ENCODE measurements at places on chromosomes 2 and 18. TPM values are rescaled to one million over a fixed set of nuclear protein-coding genes. Genes with fewer than 3 reads are reported as not detected.
A peak's percentile ranks its signal among the peaks of the same experiment; 100 is the strongest.

Gene MARCO
- 22.2 TPM for total RNA-seq

GRCh38 chr18:38453880-38454279 is 888.3 kb upstream of the CELF4 start:
- H3K4me1 ChIP-seq: no peaks in the 10 kb centered on the region
- no peak for DNase-seq
- H3K27ac ChIP-seq: no peak overlapping the region
- H3K4me3 ChIP-seq: no peak overlapping the region

Gene LRRTM4
- 2.7 TPM for total RNA-seq

Gene PTPN4
- 39.0 TPM for total RNA-seq

Gene SLC25A12
- 24.1 TPM for total RNA-seq

DNA sequence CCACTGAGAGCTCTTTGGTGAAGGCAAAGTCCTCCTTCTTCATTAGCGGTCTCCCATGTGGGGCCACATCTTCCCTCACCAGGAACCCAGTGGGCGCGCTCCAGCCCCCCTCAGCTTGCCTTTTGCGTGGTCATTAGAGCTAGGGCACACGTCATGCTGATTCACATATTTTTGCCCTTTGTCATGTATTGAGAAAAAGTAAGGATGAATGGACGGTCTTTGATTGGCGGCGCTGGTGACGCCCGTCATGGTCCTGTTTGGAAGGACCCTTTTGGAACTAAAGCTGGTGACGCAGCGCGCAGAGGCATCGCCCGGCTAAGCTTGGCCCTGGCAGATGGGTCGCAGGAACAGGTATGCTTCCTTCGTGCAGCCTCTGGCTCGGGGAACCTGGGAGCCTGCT is 3.1 kb downstream of the SLC14A1 start:
- H3K36me3 ChIP-seq: no peaks in the 10 kb centered on the region
- DNase-seq: no peak
- H3K27me3 ChIP-seq: no peaks in the 10 kb centered on the region
- H3K4me1 ChIP-seq: peaks cover 6% of the 10 kb centered on the region
- H3K4me3 ChIP-seq: no peak overlapping the region

DNA sequence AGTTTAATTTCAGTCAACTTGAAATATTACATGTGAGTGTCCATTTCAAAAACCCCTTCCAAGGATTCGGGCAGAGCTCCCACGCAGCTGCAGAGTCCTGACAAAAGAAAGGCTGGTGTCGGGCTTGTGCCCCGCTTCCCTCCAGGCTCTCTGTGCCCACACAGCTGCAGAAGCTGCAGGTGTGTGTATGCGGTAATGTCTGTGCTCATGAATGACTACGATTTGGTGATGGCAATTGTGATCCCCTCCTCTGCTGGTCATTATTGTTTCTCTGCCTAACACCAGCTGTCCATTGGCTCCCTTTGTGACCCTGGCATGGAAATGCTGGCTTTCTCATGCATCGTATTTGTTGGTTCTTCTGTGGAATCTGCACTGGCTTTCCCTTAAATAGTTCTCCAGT is 224.8 kb downstream of the NUP35 start:
- no peak overlapping the region for H3K27ac ChIP-seq

Gene CNTNAP5
- total RNA-seq: not detected

DNA sequence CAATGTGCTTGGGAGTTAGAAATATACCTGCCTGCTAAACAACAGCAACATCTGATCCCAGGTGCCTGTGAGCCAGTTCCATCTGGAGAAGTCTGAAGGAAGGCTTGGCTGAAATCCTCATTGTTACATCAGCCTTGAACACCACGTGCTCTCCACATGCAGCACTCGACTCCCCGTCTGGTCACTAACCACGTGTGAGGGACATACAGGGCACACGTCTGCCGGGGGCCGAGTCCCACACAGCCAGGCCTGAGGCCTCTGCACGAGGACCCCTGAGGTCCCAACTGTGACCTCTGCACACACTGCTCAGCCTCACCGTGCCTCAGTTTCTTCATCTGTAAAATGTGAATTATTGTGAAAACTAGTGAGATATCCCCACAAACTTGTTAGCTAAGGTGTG is 236.5 kb upstream of the SALL3 start:
- H3K4me3 ChIP-seq: no peak overlapping the region
- H3K4me1 ChIP-seq: no peaks in the 10 kb centered on the region

Gene SERPINB10
- total RNA-seq: not detected

Gene TOGARAM2
- 0.65 TPM for total RNA-seq

DNA sequence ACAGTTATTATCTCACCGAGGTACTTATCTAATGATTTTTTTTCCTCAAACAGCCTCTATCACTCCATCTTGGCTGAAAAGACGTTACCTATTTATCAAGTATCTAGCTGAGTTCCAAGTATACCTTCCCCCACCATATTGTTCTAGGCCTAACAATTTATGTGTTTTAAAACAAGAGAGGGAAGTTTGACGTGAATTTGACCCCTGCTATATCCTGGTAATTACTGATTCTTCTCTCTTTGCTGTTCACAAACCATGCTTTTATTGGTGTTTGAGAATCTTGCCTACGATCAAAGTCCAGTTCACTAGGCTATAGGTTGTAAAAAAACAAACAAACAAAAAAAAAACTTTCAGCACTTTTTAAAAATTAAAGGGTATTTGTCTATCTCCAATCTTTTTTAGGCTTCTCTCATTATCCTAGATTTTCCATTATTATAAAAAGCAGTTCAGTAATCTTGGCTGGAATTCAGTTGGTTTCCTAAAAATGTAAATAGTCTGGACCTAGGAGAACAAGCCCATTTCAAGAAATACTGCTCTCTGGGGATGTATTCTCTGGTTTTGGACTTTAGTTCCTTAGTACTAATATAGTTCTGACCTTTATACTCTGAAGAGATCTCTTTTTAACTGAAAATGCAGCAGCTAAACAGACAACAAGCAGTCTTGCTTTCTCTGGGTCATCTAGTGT is 505.4 kb downstream of the CPS1 start:
- H3K27me3 ChIP-seq: no peaks in the 10 kb centered on the region
- H3K27ac ChIP-seq: no peak overlapping the region
- H3K4me3 ChIP-seq: no peak overlapping the region
- no peaks in the 10 kb centered on the region for H3K36me3 ChIP-seq
- DNase-seq: no peak
- no peaks in the 10 kb centered on the region for H3K4me1 ChIP-seq

- H3K4me1 ChIP-seq: no peaks in the 10 kb centered on the region
- no peak for DNase-seq
- no peak overlapping the region for H3K4me3 ChIP-seq
- no peaks in the 10 kb centered on the region for H3K36me3 ChIP-seq
- H3K27me3 ChIP-seq: no peaks in the 10 kb centered on the region
- H3K27ac ChIP-seq: no peak overlapping the region
These were observed 338.9 kb upstream of the DCC start for GRCh38 chr18:52001106-52001505.

DNA sequence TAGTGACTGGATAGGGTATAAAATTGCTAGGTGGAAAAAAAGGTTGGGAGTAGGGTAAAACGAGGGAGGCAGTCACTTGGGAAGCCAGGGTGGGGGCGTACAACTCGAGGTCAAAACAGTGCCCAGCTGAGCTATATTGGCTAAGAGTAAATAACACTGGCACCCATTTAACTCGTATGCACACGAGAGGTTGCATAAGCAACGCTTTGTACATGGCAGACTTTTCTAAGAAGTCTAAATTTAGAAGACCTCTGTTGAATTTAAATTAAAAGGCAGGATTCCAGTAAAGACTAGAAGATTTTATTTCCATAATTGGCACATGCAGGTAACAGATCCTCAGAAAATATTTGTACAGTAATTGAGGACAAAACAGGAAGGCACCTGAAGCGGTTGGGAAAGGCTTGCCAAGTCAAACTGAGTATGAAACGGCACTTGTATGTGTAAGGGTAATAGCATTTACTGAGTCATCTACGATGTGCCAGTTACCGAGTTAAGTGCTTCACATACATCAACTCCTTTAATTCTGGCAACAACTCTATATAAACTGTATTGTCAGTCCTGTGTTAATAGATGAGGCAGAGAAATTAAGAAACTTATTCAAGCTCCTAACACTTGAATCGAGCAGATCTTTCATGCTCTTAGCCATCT is 1.4 kb upstream of the MALT1 start:
- no peak overlapping the region for H3K27ac ChIP-seq
- H3K27me3 ChIP-seq: no peaks in the 10 kb centered on the region
- H3K4me1 ChIP-seq: no peaks in the 10 kb centered on the region
- H3K4me3 ChIP-seq: no peak overlapping the region

- no peak overlapping the region for H3K4me3 ChIP-seq
- no peaks in the 10 kb centered on the region for H3K27me3 ChIP-seq
- H3K4me1 ChIP-seq: no peaks in the 10 kb centered on the region
- no peak overlapping the region for H3K27ac ChIP-seq
These were observed 61.6 kb downstream of the AAK1 start for GRCh38 chr2:69581774-69582581.

- peaks cover 5% of the 10 kb centered on the region for H3K36me3 ChIP-seq
- H3K4me1 ChIP-seq: no peaks in the 10 kb centered on the region
- no peak for DNase-seq
- H3K27me3 ChIP-seq: no peaks in the 10 kb centered on the region
- no peak overlapping the region for H3K27ac ChIP-seq
These were observed 43.2 kb downstream of the HNMT start for GRCh38 chr2:138007431-138007830.

DNA sequence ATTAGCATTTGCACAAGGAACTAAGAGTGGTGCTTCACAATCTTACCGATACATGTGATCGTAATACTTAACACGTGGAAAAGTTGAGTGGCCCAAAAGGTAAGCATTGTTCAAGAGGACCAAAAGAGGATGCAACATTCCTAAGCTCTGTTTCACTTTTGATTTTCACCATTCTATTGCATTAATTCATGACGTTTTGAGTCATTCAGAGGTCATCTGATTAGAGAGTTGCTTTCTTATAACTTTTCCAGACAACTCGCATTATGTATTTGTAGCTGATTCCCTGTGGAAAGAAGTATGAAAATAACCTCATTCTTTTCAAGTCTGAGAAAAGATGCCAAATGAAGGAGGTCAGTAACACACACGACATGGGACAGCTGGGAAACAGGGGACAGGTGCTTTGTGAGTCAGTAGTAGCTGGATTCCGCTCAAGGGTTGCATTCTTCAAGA is 344.4 kb downstream of the RND3 start:
- H3K36me3 ChIP-seq: peaks cover 1% of the 10 kb centered on the region
- no peaks in the 10 kb centered on the region for H3K27me3 ChIP-seq
- DNase-seq: no peak
- no peak overlapping the region for H3K27ac ChIP-seq
- H3K4me3 ChIP-seq: no peak overlapping the region

DNA sequence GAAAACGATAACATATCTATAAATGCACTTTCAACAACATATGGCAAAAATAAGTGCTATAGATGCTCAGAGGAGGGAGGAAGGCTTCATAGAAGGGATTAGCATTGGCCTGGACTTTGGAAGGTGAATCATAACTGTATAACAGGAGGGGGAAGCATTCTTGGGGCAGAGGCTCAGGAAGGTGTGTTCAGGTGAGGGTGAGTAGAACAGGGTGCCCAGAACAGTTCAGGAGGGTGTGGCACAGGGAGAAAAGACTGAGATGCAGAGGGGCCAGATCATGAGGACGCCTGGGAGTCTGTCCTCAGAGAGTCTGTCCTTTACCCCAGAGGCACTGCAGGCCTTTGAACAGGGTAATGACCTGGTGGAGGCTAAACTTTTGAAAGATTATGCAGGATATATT is 29.3 kb upstream of the MEP1B start:
- DNase-seq: no peak
- H3K4me3 ChIP-seq: no peak overlapping the region
- H3K36me3 ChIP-seq: no peaks in the 10 kb centered on the region
- H3K27me3 ChIP-seq: no peaks in the 10 kb centered on the region
- no peaks in the 10 kb centered on the region for H3K4me1 ChIP-seq

Gene SRSF7
- total RNA-seq: 125 TPM

DNA sequence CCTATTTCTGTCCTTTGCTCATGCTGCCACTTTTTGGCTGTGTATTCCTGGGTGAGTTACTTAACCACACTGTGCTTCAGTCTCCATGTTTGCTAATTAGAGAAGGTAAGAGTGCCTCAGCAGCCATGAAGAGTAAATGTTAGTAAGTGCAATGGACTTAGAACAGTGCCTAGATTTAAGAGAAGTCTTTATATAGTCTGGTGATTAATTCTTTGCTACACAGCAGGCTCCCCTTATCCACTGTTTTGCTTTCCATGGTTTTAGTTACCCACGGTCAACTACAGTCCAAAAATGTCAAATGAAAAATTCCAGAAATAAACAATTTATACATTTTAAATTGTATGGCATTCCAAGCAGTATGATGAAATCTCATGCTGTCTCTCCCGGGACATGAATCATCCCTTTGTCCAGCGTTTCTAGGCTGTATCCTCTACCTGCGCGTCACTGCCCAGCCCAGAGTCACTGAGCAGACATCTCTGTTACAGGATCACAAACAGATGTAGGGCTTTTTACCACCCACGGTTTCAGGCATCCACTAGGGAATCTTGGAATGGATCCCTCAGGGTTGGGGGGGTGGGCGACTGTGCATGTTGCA is 91.0 kb downstream of the CTIF start:
- H3K4me1 ChIP-seq: no peaks in the 10 kb centered on the region
- no peaks in the 10 kb centered on the region for H3K36me3 ChIP-seq
- H3K27me3 ChIP-seq: no peaks in the 10 kb centered on the region

Gene TSGA10
- 4.3 TPM for total RNA-seq

- no peak overlapping the region for H3K27ac ChIP-seq
- H3K4me1 ChIP-seq: no peaks in the 10 kb centered on the region
- no peak overlapping the region for H3K4me3 ChIP-seq
- no peaks in the 10 kb centered on the region for H3K27me3 ChIP-seq
These were observed 127.8 kb downstream of the MBP start for GRCh38 chr18:77004555-77005380.

- peak overlapping the region; percentile 88 for H3K4me3 ChIP-seq
- H3K36me3 ChIP-seq: no peaks in the 10 kb centered on the region
- DNase-seq: peak; percentile 80
- no peaks in the 10 kb centered on the region for H3K27me3 ChIP-seq
- peak overlapping the region; percentile 92 for H3K27ac ChIP-seq
- peaks cover 2% of the 10 kb centered on the region for H3K4me1 ChIP-seq
These were observed 2.4 kb downstream of the OSR1 start for GRCh38 chr2:19355931-19356544.

Gene DSG2
- total RNA-seq: 4.3 TPM

Gene TMEM37
- 11.0 TPM for total RNA-seq
